ENCODE measurements at places on chromosomes 5 and 9. TPM values are rescaled to one million over a fixed set of nuclear protein-coding genes. Genes with fewer than 3 reads are reported as not detected.

DNA sequence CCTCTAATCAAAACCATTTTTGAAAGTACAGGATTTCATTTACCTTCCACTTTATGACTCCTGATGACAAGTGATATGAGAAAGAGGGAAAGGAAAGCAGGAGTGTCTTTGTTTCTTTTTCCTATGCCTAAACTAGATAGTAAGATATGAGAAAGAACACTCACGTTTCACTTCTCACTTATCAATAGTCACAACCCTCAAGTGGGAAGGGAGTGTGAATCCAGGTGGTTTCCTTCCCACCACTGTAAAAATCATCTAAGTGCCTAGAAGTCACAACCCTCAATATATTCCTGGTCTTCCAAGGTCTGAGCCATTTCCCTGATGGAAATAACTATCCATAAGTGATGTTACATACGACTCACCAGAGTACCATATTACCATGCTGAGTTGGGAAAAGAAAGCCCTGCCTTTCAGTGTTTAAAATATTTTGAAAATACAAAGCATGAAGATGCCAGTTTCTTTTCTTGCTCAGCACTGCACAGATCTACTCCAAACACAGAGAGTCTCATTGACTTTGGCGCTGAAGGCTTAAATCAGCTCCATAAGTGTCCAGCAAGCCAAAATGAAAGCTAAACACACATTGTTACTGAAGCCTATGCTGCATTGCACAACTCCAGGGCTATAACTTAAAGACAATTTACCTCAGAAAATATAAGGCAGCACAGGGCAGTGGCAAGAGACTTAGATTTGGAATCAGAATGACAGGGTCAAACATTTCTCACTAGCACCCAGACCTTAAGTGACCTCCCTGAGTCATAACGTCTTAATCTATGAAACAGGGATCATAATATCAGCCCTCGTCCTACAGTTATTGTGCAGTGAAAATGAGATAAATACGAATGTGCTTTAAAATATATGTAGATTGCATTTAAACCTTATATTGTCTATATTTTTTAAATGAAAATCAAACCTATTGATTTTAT lies 301.2 kb downstream of the KIAA0825 start:
- no peak for DNase-seq

The SURF1 gene
- total RNA-seq = 41.8 TPM

- DNase-seq = no peak
These were observed 391.6 kb upstream of the CHD1 start for GRCh38 chr5:99320436-99320835.

The ZNF354C gene
- 4.5 TPM for total RNA-seq

The C5orf58 gene
- total RNA-seq = not detected

DNA sequence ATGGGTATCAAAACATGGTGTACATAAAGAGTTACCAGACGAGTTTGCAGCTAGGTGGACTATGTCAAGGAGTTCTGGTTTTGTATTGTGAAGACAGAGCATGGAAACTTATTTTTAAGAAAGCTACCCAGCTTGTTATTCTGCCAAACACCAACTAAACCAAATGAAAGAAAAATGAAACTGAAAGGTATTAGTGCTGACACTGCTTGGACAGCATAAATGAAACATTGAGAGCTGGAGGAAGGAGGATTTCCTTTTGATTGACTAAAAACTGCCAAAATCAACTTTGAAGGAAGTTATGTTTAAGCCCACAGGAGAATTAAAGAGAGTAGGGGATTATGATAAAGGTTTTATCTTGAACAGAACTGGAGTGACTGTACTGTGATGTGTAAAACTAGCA lies 766.2 kb downstream of the PTPRD start:
- no peak for DNase-seq

DNA sequence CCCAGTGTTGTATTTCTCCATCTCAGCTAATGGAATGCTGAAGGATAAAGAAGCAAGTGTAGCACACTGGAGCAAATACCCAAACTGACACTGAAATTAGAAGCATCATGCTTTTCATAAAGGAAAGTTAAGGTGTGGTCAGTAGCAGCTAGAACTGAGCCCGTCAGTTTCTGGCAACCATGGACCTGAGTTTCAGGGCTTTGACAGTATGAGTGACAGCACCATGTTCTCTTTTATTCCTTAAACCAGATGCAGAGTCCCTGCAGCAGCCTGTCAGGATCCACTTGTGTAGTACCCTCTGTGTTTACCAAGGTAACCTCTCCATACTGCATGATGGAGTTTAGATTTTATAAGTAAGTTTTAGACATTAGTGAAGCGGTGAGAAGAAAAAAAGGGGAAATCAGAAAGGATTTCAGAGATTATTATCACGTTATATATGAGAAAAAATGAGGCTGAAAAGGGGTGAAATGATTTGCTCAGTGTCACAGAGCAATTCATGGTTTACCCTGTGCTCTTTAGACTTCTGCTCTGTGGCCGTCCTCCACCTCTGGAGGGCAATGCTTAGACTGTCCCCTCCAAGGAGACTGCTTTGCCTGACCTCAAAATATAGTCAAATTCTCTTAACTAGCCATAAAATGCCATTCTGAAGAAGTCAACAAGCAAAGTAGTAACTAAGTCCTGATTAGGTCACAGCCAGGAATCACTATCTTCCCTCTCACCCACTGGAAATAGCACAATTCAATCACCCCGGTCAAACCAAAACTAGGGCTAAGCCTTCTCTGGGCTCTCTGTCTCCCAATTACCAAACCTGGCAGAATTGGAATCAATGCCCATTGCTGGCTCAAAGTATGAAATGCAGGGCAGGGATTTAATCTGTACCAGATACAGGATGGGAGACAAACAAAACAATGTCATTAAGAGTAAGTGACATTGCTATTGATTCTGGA lies 10.5 kb upstream of the MYOT start:
- DNase-seq = no peak

DNA sequence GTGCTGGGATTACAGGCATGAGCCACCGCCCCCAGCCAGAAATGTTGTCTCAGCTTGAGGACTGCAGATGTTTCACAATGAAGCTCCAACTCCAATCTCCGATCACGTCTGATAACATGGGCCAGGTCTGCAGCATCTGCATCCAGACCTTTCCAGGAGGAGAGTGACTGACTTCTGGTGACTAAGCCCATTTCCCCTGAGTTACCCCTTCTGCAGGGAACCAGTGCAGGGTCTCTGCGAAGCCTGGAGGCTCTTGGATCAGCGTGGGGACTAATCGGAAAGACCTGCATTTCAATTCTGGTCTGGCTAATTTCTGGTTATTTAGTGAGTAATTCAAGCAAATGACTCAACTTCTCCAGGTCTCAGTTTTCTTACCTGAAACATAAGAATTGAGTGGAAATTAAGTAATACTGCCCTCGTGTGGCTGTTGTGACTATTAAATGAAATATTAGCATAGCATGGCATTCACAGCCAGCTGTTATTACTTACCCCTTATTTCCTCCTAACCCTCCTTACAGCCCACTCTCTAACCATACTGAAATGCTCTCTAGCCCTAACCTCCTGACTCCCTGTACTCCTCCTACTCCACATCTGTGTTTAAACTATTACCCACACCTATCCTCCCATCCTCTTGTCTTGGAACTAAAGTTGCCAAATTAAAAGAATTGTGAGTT lies 2.2 kb upstream of the GNPDA1 start:
- DNase-seq = peak; percentile 72

The LCP2 gene
- 351 TPM for total RNA-seq

The NRG2 gene
- not detected for total RNA-seq

- no peak for DNase-seq
These were observed 238.2 kb downstream of the NR3C1 start for GRCh38 chr5:143165049-143165880.

- no peak for DNase-seq
These were observed 24.8 kb upstream of the LOX start for GRCh38 chr5:122102825-122103224.

GRCh38 chr9:6632516-6633183 lies 12.9 kb downstream of the GLDC start:
- DNase-seq = no peak

The NMUR2 gene
- not detected for total RNA-seq

DNA sequence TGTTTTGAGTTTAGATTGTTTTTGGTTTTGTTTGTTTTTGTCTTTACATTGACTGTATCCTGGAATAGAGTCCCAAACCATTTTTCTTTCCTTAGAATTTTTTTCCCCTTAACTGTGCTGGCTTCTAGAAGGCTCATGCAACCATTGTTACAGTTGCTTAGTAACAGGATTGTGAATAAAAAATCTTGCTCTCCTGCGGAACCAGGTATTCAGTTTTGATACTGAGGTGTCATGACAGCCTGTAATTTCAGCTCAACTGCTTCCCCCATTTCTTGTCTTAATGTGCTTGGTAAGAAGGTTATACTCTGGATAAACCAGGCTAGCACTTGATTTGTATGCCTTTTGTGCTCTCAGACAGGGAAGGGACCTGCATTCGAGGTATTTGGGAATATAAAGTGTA lies 42.1 kb downstream of the FOCAD start:
- DNase-seq = no peak

The PRDM9 gene
- not detected for total RNA-seq

GRCh38 chr5:161047024-161047423 lies 195.0 kb upstream of the ATP10B start:
- no peak for DNase-seq

The SPATA24 gene
- 4.4 TPM for total RNA-seq

- no peak for DNase-seq
These were observed 145.4 kb downstream of the GADD45G start for GRCh38 chr9:89750117-89750791.

- no peak for DNase-seq
These were observed 14.4 kb downstream of the ELAVL2 start for GRCh38 chr9:23811633-23812032.

GRCh38 chr5:31855134-31856040 lies 216.5 kb downstream of the PDZD2 start:
- DNase-seq = no peak

DNA sequence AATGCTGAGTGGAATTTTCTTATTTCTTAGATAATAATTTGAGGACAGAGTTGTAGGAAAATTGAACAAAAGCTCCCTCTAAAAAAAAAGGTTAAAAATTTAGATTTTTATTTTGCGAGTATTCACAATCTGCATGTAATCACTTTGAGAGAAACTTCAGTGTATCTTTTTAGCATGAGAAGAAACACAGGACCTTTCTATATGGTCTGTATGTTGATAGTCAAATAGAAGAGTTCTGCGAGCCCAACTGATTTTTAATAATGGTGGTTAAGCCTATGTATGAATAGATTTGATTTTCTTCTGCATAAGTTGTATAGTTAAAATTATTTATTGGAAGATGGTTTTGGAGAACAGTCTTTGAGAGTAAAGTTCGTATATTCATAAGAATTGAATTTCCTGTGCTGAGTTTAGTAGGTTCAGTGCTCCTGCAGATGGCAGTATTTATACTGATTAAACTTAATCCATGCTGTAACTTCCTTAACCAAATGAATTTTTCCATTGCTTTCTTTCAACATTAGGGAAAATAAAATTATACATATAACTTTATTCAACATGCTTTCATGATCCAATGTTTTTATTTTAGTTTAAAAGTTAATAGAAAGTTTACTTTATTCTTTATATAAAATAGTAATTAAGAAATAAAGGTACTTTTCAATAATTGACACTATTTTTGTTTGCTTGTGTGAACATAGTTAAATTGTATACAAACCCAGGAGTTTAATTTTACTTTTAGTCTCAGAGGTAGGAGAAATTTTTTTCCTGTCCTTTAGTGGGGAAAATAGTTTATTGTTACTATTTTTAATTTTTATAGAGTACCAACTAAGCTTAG lies 19.6 kb downstream of the TCERG1 start:
- DNase-seq = no peak

The ADRB2 gene
- 1.0 TPM for total RNA-seq

All from CD4-positive, CD25-positive, alpha-beta regulatory T cell (primary cell).